K562 (cell line): ENCODE measurements at places on chromosomes 2 and 18. TPM values are rescaled to one million over a fixed set of nuclear protein-coding genes. Genes with fewer than 3 reads are reported as not detected.

Gene NT5DC4
- total RNA-seq: 4.7 and 6.8 TPM in 2 replicates

Gene CCDC93
- total RNA-seq: 11.1 and 14.1 TPM in 2 replicates

- no peak for DNase-seq
Observed at GRCh38 chr2:231612109-231612455, 19.4 kb downstream of the TEX44 start.

Gene SESTD1
- total RNA-seq: 3.1 and 3.9 TPM in 2 replicates

GRCh38 chr2:79512442-79513401, at the start of gene CTNNA2:
TSS of gene CTNNA2 (plus strand) at chr2:79513051.
- DNase-seq: peak; percentile 96

GRCh38 chr2:24577481-24577880, 86.4 kb downstream of the NCOA1 start:
- peak; percentile 37 for DNase-seq

Gene MAP2
- total RNA-seq: 0.04 and 0.13 TPM in 2 replicates

DNA sequence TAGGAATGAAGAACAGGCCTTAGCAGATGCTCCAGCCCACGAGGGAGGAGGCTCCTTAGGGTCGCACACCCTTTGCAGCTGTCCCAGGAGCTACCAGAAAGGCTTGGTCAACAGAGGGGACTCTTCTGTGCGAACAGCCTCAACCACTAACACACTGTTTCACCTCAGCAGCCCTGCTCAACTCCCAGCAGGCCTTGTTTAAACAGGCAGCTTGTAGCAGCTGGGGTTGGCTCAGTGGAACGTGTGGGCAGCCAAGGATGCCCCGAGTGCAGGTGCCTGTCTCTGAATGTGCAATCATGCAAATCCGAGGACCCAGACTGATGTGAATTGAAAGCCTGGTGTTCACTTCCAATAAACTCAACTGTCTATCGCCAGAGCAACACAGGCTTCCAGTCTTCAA, 88.7 kb upstream of the CXCR4 start:
- DNase-seq: no peak

- DNase-seq: no peak
Observed at GRCh38 chr2:226077031-226077430, 677.5 kb downstream of the NYAP2 start.

DNA sequence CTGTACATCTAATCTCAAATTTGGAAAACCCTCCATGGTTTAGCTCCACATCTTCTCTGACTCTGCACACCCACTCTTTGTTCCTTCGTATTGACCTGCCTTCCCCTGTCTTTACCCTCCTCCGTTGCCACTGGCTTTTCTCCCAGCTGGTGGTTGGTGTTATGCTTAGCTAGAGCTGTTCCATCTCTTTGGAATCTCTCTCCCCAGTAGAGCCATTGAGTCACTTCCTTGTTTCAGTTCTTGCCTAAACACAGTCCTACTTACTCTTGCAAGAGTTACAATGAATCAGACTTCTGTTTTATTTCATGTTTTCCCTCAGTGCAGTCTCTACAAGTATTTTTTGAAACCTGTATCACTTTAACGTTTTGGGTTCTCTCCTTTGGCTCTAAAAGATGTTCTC, 263.9 kb downstream of the LTBP1 start:
- DNase-seq: peak; percentile 9

Gene FBXO15
- 0.29 and 0.58 TPM in 2 replicates for total RNA-seq

Gene CFAP65
- total RNA-seq: not detected in 2 replicates

GRCh38 chr18:70578480-70578879, 289.6 kb downstream of the SOCS6 start:
- DNase-seq: no peak

DNA sequence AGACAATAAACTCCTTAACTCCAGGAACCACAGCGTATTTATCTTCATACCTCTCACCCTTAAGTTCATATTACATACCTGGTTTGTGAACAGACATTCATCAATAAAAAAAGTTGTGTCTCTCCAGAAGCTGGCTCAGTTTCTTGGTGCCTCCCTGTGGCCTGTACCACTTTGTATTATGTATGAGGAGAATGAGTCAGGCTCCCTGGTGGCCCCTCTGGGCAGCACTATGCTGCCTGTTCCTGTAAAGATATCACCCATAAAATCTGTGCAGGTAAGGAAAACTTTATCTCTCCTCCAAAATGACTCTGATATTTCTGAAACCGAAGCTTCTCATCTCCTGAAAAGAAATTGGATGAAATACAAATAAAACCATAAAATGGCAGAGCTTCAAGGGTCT, 198.4 kb upstream of the NT5C1B start:
- no peak for DNase-seq

DNA sequence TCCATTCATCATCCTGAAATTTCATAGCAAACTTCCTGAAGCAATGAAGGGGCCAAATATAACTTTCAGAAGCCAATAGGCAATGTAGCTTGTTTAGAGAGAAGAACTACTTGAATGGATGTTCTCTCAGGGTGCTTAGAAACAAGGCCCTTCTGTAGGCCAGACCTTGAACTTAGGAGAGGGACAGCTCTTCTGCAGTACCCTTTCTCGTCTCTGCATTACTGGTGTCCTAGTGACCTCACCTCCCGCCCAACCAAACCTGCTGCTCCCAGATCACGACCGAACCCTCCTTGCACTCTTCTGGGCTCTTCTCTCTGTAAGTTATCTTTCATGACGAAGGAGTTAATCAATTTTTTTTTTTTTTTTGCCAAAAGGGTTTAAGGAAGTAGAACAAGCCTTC, 543.9 kb downstream of the TDRD15 start:
- DNase-seq: no peak

Gene GNAL
- total RNA-seq: 0.04 TPM in 1 of 2 replicates, not detected in the other

DNA sequence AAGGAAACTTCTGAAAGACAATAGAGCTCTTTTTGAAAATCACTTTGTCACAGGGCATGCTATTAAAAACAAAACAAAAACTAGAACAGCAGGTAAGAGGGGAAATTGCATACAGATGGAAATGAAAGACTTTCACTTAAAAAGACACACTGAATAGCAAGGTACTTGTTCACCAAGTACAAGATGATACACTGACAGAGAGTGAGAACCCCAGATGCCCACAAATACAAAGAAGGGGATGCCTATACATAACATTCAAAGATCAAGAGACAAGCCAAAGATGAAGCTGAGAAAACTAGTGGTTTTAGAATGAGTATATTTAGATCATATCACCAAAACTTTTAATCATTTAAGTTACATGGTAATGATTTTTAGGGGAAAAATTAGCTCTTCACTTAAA, 60.7 kb downstream of the ASXL2 start:
- DNase-seq: no peak

GRCh38 chr2:96265349-96265839, 403 bp downstream of the TMEM127 start:
- peak; percentile 73 for DNase-seq

- DNase-seq: no peak
Observed at GRCh38 chr18:59273759-59274532, 692 bp upstream of the RAX start.

GRCh38 chr2:60067006-60067405, 486.4 kb downstream of the BCL11A start:
- no peak for DNase-seq

DNA sequence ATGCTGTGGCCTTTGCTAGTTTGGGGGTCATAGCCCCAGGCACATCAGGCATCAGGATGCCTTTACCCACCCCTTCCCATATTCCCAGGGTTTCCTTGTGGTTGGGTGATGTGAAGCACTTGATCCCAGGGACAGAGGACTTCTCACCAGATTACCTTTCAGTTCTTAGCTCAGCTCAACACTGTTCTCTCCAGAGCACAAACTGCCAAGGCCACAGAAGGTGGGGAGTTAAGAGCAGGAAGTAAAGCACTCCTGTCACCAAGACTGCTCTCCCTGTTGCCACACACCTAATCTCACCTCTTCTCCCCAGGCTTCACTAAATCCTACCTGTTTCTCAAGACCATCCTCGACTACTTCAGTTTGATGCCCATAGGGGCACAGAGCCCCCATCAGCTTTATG, 25.9 kb downstream of the FHOD3 start:
- no peak for DNase-seq

DNA sequence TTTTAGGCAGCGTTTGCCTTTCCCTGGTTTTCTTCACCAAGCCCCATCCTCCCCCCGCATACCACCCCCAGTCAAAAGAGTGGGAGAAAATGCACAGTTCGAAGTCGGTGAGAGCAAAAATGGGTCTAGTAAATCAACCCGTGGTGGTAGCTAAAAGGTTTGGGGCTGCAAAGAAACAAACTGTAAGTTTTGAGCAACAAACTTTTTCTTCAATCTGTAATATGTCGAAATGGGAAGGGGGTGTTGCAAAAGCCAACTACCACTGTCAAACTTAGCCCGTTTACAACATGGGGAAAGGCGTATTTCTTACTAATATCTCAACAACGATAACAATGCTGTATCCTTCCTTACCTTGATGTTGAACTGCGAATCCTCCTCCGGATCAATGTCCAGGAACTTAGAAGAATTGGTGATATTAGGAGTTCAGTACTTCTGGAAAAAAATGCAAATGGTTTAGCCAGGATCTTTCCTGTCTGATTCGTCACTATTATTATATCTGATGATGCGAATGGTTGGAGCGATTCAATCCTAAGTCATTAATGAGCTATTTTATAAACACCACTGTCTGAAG, 2.4 kb upstream of the SATB2 start:
- DNase-seq: no peak

DNA sequence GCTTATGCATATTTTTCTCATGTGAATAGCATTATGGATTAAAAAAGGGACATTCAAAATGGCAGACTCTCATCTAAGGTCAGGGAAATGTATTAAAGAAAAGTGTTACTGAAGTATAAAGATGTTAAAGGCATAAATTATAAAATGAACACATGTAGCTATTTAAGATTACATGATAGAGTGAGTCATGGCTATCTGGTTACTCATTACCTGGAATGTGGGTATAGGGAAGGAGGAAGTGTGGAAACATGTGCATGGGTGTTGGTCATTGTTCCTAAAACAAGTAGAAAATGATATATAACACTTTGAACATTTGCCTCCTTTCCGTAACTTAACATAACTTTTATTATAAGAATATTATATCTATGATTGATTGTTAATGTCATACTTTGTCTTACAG, 66.4 kb downstream of the MYO1B start:
- DNase-seq: no peak

- DNase-seq: no peak
Observed at GRCh38 chr2:36410681-36411080, 55.1 kb downstream of the CRIM1 start.

Gene MEIS1
- total RNA-seq: 8.7 and 9.0 TPM in 2 replicates

Gene ALKAL2
- not detected in 2 replicates for total RNA-seq

- no peak for DNase-seq
Observed at GRCh38 chr2:18559531-18560030, 872 bp downstream of the RDH14 start.

Gene DNER
- not detected in 2 replicates for total RNA-seq

DNA sequence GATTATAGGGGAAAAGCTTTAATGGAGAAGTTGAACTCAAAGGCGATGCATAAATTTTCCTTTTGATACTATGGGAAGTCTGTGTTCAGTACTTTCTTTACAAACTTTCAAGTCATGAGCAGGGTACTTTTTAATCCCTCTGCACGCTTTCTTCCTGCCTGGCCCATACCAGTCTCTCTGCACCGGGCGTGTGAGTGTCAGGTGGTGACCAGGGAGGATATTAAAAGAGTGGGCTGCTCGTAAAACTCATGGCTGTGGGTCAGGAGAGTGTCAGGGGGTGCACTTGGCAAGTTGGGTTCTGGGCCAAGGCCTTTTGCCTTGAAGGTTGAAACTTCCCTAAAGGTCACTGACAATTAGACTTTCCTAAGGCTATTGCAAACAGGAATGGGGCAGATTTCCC, 367.8 kb downstream of the GPD2 start:
- DNase-seq: no peak

Gene NPAS2
- 0.29 TPM in 1 of 2 replicates, not detected in the other for total RNA-seq

GRCh38 chr2:231581328-231581727, 11.3 kb upstream of the TEX44 start:
- no peak for DNase-seq

GRCh38 chr18:42229211-42230210, 274.5 kb downstream of the PIK3C3 start:
- no peak for DNase-seq

DNA sequence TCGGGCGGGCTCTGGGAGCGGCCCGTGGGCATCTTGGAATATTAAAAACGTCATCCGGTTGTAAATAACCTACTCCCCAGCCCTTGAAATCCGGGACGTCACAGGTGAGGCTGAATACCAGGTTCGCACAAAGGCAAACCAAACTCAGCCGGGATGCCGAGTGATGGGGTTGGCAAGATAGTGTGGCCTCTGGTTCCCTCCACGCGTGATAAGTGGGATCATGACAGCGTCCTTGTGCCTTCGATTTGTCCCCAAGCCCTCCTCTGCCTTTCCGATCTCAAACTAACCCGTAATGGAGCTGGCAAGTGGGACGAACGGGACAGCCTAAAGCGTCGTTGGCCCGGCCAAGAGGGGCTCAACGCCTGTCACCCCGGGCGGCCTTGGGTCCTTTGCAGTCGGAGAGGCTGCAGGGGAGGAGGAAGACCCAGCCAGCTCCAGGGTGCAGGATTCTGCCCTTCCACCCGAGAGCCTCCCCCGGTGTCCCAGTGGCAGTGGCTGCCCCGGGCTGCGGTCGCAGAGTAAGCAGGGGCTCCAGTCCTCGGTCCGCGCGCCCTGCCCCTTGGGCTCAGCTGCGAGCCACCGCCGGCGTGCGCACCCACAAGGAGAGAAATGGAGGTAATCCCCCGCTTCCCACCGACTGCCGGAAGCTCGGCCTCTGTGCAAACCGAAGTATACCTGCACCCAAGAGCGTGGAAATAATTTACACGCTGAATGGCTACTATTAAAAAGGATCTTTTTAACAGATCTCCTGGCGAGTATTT, 13.4 kb upstream of the PAX3 start:
- no peak for DNase-seq

DNA sequence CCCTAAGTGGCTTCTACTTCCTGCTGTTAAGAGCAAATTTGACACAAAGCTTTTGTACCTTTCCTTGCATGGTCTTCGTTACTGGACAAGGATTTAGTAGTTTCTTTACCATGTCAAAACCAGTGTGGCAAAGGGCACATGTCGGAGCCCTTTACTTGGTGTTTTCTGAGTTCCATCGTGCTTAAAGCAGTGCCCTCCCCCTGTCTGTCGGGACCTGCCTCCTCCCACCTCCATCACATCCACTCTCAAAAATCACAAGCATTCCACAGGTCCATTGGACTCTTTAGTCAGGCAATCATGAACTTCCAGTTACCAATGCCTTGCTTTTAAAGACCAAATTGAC, 763 bp downstream of the CCDC141 start:
- no peak for DNase-seq

- no peak for DNase-seq
Observed at GRCh38 chr2:233085037-233085838, 25.1 kb downstream of the INPP5D start.

GRCh38 chr2:140947236-140947635, 1183.6 kb downstream of the LRP1B start:
- DNase-seq: no peak
